KBM-7 (cell line): ENCODE measurements at places on chromosomes 11 and 22.

DNA sequence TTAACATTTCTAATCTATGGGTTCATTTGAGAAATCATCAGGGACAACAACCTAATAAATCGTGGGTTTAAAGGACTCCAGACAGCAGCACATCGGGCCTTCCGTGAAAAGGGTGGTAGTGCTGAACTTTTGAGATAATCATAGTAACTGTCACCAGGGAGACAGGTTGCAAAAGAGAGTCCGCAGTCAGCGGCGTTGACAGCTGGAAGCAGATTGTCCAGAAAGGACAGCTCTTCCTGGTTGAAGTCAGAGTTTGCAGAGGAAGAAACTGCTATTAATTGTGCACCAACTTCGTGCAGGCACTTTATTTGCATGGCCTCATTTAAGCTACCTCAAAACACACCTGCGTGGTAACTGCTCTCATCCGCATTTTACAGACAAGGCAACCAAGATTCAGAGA, 20.5 kb upstream of the ISX start:
- no peak for DNase-seq

GRCh38 chr11:40054631-40055030, 1404.8 kb downstream of the LRRC4C start:
- no peak for DNase-seq

- no peak for DNase-seq
Observed at GRCh38 chr22:27487600-27488452, 313.7 kb downstream of the MN1 start.

- DNase-seq = no peak
Observed at GRCh38 chr22:44951510-44951816, 58.3 kb downstream of the PHF21B start.

- no peak for DNase-seq
Observed at GRCh38 chr11:126483621-126484195, 128.2 kb downstream of the ST3GAL4 start.
